ENCODE measurements at places on chromosomes 5 and 9. TPM values are rescaled to one million over a fixed set of nuclear protein-coding genes. Genes with fewer than 3 reads are reported as not detected.

IL3 gene
- not detected for total RNA-seq

ASB6 gene
- 20.9 TPM for total RNA-seq

- DNase-seq = no peak
- H3K27ac ChIP-seq = no peak overlapping the region
- no peak overlapping the region for H3K4me3 ChIP-seq
- peaks cover 4% of the 10 kb centered on the region for H3K4me1 ChIP-seq
- no peaks in the 10 kb centered on the region for H3K27me3 ChIP-seq
- H3K36me3 ChIP-seq = no peaks in the 10 kb centered on the region
Measured at GRCh38 chr9:18056993-18057369, 417.0 kb upstream of the ADAMTSL1 start.

DNA sequence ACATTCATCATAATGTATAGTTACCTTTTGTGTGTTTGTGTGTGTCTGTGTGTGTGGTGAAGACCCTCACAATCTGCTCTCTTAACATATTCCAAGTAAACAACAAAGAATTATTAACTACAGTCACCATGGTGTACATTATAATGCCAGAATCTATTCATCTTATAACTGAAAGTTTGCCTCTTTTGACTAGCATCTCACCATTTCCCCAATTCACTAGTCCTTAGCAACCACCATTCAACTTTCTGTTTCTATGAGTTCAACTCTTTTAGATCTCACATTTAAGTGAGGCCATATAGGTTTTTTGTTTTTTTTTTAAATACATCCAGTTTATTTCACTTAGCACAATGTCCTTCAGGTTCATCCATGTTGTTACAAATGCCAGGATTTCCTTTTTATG, 83.6 kb downstream of the SMC2 start:
- H3K36me3 ChIP-seq = no peaks in the 10 kb centered on the region
- no peak overlapping the region for H3K27ac ChIP-seq
- DNase-seq = no peak
- H3K4me3 ChIP-seq = no peak overlapping the region
- H3K4me1 ChIP-seq = no peaks in the 10 kb centered on the region

- peaks cover 9% of the 10 kb centered on the region for H3K36me3 ChIP-seq
- no peak for DNase-seq
- no peaks in the 10 kb centered on the region for H3K4me1 ChIP-seq
- no peaks in the 10 kb centered on the region for H3K27me3 ChIP-seq
- H3K27ac ChIP-seq = no peak overlapping the region
Measured at GRCh38 chr5:109825450-109825849, 135.7 kb downstream of the MAN2A1 start.

DNA sequence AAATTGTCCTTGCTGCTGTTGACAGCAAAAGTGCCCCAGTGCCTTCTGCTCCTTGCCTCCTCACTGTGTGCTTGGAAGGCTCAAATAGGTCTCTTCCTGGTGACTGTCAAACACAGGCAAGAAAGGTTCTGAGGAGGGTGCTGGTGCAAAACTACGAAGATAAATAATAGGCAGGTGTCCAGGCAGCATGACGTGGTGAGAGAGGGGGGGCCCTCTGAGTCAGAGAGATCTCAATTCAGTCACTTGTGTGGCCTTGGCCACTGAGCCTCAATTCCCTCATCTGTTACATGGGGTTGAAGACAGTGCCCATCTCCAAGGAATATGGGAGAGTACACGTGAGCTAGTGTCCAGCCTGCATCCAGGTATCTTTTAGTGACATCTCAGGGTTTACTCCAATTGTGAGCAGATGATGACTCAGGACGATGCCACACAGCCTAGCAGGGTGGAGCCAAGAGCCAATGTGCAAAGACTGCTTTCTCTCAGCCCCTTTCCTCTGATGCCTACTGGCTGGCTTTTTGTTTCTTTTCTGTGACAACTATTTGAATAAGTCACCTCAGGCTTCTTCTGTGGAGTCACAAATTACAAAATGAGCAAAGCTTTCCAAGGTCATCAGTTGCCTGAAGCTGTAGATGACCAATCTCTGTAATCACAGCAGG, 29.7 kb upstream of the SMIM32 start:
- H3K4me3 ChIP-seq = no peak overlapping the region
- peaks cover 23% of the 10 kb centered on the region for H3K27me3 ChIP-seq
- H3K27ac ChIP-seq = no peak overlapping the region
- H3K4me1 ChIP-seq = no peaks in the 10 kb centered on the region
- peaks cover 5% of the 10 kb centered on the region for H3K36me3 ChIP-seq
- no peak for DNase-seq

- H3K27me3 ChIP-seq = no peaks in the 10 kb centered on the region
- H3K4me1 ChIP-seq = peaks cover 14% of the 10 kb centered on the region
- H3K27ac ChIP-seq = no peak overlapping the region
- DNase-seq = no peak
Measured at GRCh38 chr5:54746346-54746745, 228.8 kb downstream of the SNX18 start.

Data from neural crest cell (in vitro differentiated cells).